CD4-positive, alpha-beta memory T cell (primary cell): ENCODE measurements at places on chromosomes 13 and 19.

DNA sequence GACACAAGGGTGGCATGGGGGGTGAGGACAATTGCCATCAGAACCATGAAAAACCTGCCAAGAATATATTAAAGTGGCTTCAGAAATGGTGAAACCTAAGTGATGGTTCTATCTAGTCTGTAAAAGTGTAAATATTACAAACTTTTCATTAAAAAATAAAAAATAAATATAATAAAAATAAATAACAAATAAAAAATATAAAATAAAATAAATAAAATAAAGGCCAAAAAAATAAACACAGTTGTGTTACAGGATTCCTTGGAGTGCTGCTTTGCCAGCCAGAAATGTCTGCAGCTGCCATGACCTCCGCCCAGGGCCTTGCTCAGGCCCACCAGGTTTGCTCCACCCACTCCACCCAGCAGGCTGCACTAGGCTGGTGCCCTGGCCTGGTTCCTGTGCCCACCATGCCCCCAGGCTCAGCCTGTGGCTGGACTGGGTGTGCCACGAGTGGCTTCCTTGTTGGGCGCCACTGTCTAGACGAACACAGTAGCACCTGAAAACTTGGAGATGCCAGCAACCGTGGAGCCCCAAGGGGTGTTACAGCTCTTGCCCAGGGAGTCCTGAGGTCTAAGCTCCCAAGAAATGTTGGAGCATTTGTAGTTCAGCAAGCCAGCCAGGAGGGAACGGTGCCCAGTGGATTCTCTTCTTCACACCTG is 20.9 kb downstream of the CCDC70 start:
- no peaks in the 10 kb centered on the region for H3K4me1 ChIP-seq
- no peak overlapping the region for H3K27ac ChIP-seq
- H3K4me3 ChIP-seq, result no peak overlapping the region
- no peaks in the 10 kb centered on the region for H3K36me3 ChIP-seq

DNA sequence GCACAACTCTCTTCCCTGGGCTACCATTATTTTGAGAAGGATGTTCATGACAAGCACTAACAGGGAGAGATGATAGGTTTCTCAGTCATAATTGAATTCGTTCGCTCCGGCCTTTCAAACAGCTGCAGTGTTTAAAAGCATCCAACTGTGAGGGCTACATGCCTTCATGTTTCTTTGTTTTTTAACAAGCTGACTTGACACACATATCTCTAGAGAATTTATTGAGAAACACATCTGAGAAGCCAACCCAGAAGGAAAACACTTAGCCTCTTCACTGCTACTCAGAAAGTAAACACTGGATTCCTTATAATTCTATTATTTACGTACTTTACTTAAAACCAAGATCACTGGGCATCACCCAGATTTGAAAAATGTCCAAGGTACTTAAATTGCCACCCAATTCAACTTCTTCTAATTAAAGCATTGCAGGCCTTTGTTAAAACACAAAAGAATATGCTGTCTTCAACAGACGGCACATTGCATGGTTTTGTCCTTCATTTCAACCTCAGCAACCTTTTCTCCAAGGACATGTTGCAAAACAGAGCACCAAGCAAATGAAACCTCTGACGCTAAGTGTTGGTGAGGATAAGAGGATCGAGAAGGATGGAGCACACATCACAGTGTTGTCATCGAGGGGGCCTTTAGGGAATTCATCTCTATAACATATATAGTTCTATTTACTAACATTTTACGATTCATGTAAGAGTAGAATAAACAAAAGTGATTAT is 75.8 kb downstream of the TBC1D4 start:
- H3K36me3 ChIP-seq, result no peaks in the 10 kb centered on the region
- no peak for DNase-seq
- no peaks in the 10 kb centered on the region for H3K4me1 ChIP-seq
- no peaks in the 10 kb centered on the region for H3K27me3 ChIP-seq
- H3K27ac ChIP-seq, result no peak overlapping the region
- H3K4me3 ChIP-seq, result no peak overlapping the region

DNA sequence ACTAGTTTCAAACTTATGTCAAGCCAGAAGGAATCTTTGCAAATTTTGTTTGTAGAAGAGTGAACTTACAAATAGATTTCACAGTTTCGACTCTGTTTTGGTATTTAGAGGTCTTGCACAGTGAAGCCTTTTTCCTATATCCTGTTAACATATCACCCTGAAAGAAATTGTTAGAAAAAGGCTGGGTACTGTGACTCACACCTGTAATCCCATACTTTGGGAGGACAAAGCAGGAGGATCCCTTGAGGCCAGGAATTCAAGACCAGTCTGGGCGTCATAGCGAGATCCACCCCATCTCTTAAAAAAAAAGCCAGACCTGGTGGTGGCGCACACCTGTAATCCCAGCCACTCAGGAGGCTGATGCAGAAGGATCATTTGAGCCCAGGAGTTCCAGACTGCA is 224.0 kb downstream of the GGACT start:
- H3K4me1 ChIP-seq, result no peaks in the 10 kb centered on the region
- no peak overlapping the region for H3K27ac ChIP-seq
- no peaks in the 10 kb centered on the region for H3K27me3 ChIP-seq
- H3K4me3 ChIP-seq, result no peak overlapping the region

DNA sequence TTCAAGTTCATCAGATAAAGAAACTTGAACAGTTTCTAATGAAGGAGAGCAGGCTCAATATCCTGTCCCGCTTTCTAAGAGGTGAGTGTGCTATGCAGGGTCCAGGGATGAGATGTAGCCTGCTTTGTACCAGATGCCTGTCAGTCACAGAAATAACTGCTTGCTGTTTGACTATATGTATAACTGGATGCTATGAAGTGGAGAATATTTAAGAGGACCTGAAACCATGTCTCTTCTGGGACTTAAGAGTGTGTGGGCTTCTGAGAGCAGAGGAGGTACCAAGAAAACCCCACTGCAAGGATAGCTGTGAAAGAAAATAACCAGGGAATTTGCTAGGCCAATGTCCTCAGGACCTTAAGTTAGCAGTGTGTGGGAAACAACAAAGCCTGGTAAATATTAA is 246.3 kb upstream of the RFC3 start:
- no peak overlapping the region for H3K4me3 ChIP-seq
- H3K27me3 ChIP-seq, result no peaks in the 10 kb centered on the region
- no peak overlapping the region for H3K27ac ChIP-seq
- no peaks in the 10 kb centered on the region for H3K4me1 ChIP-seq
- H3K36me3 ChIP-seq, result no peaks in the 10 kb centered on the region
